Activated CD8-positive, alpha-beta memory T cell treated with anti-CD3 and anti-CD28 coated beads, Interleukin-2, amount 50 U/mL, for 4 hours (primary cell): ENCODE measurements at places on chromosomes 11 and 22.

DNA sequence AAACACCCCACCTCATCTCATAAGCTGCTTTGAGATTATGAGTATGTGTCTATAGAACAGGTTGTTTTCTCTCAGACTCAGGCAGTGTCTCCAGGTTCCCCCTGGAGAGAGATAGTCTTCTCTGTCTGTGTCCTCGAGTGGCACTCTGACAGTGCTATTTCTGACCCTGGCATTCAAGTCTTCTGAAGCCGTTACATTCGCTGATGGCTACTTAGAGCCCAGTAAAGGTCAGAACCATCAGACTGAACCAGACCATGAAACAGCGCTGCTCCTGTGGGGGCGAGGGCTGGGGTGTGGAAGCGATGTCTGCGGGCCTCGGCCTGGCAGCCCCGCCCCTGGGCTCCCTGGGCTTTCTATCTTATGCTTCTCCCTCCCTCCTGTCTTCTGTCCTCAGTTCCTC is 23.5 kb downstream of the SHISA8 start:
- DNase-seq, result no peak

GRCh38 chr11:31417816-31418215 is 48.2 kb downstream of the DNAJC24 start:
- no peak for DNase-seq

DNA sequence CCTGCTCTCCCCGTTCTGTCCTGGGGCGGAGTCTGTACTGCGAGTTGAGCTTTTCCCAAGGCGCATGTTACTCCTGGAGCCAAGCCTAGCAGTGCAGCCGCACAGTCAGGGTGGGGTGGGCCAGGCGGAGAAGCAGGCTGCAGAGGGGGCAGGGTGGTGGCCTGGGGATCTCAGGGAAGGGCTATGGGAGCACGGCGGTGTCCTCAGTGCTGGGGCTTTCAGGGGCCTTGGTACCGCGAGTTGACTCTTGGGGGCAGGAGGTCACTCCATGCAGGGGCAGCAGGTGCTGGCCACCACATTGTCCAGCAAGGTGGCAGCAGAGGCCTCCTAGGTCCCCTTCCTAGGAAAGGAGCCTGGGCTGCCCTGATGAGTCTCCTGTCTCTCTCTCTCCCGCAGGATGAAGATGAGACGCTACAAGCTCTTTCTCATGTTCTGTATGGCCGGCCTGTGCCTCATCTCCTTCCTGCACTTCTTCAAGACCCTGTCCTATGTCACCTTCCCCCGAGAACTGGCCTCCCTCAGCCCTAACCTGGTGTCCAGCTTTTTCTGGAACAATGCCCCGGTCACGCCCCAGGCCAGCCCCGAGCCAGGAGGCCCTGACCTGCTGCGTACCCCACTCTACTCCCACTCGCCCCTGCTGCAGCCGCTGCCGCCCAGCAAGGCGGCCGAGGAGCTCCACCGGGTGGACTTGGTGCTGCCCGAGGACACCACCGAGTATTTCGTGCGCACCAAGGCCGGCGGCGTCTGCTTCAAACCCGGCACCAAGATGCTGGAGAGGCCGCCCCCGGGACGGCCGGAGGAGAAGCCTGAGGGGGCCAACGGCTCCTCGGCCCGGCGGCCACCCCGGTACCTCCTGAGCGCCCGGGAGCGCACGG is 14.9 kb upstream of the MIEF1 start:
- no peak for DNase-seq

DNA sequence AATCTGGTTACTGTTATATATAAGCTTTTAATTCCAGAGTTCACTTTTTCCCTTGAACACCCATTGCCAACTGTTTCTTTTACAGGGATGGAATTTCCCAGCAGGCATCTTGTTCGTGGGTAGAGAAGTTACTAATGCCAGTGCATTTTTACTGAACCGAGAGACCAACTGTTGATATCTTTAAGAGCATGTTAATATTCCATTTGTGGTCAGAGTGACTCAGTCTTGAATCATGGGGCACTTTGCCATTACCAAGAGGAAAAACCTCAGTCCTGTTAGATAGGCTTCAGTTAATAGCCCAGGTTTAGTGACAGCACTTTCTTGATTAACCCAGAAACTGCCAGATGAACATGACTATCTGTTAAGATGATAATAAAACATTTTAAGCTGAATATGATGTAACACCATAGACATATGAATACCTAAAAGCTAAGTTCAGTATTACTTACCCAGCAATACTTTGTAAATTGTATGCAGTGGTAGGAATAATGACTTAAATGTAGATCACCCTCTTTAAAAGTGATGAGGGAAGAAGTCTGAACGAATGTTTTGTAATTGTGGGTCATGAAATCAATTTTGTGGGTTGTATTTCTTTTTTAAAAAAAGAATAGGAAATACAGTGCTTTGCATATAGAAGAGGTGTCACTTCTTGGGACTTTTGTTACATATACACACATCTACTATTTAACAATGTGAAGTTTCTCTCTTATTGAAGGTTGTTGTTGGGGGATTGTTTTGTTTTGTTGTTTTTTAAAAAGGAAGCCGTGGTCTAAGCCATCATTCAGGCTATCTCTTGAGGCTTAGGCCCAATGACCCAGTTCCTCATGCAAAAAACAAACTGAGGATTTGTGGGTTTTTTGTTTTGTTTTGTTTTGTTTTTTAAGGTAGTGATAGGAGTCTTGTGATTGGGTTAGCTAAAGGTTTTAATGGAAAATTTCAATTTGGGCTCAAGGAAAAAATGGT is 79.2 kb upstream of the GRIK4 start:
- DNase-seq, result no peak

DNA sequence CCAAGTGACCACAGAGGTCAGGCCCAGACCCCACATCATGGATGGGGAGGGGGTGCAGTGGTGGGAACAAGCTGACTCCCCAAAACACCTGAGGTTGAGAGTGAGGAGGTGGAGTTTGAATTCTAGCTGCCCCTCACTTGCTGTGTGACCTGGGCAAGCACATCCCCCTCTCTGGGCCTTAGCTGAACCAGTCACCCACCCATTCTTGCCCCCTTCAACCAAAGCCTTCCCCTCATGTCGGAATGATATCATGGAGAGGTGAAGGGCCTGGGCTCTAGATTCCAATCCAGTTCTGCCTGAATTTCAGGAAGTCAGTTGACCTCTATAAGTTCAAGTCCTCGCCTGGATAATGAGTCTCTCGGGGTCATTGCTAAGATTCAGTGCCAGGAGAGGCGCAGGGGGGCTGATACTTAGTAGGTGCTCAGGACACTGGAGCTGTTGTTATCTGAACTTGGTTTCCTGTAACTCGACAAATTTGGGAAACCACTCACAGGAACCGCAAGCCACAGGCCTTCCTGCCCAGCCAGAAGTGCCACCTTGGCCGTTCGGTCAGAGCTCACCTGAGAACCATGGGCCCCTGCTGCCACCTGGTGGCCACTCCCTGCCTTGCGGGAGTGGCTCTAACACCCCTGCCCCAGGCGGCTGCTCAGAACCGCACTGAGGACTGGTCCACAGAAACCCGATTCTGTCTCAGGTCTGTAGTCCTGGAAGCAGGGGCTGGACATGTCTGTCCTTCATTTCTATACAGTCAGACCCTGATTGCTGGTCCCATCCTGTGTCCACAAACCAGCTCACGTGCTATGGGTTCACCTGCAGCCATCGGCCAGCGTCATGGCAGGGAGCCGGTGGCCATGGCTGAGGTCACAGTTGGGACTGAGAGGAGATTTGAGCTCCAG is 6.9 kb downstream of the CDC42EP1 start:
- peak; percentile 91 for DNase-seq

DNA sequence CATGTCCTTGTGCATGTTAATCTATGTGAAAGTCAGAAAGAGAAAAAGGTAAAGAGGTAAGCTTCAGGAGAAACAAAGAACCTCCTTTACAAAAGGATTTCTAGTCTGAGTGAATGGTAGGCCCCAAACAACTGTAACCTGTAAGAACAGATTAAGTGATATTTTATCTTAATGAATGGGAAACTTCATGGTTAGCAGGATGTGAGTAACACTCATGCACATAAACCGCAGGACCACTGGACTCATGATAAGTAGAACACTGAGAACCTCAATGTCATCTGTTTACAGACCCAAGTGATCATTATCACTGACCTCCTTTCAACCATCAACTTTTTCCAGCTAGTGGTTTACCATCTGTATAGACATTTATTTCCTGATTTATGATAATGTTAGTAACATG is 19.9 kb downstream of the OR8G5 start:
- no peak for DNase-seq

DNA sequence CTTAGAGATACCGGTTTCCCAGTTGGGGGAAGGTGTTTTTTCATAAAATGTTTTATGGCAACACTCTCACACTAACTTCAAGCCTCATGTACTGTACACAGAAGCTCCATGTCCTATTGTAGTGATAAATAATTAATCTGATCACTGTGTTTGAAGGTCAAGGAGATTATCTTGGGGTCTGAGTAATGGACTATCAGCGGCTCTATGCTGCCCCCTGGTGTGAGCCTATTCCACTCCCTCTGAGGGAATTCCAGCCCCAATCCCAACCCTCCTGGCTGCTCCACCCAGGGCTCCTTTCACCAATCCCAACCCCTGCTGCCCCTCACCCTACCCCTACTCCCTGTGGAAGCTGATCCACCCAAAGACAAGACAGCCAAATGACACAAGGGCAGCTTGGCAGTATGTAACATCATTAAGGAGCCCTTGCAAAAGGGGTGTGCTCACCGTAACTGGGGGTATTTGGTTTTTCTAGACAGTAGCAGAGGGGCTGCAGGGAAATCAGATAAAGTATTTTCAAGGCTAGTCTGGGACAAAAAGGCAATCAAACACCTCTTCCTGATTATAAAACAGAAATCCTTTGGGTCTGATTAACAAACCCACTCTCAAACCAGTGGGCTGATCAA is 22.3 kb downstream of the HPS4 start:
- DNase-seq, result peak; percentile 49

DNA sequence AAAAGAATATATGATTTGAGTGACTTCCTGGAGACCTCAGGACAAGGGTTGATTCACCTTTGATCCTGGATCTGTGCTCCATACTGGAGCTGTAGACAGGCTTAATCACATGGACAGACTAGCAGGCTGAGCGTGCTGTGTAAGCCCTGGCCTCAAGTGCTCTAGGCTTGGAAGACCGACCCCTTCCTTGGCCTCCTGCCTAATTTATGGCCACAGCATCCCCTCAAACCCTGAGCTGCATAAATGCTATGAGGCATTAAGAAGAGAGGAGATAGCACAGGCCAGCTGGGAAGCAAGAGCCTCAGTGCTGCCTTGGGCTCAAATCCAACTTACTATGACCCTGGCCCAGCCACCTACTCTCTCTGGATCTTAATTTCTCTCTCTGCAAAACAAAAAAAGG is 385.1 kb downstream of the BUD13 start:
- no peak for DNase-seq

- no peak for DNase-seq
Observed at GRCh38 chr11:62242021-62242420, at the start of gene SCGB1D2. SCGB1D2 (plus strand) TSS chr11:62242239; CDS start chr11:62242308, 69 bp downstream.
